ENCODE measurements at places on chromosomes 4 and X. TPM values are rescaled to one million over a fixed set of nuclear protein-coding genes. Genes with fewer than 3 reads are reported as not detected.

Gene SGMS2
- total RNA-seq = 36.6 TPM

Gene NUP54
- total RNA-seq = 53.9 TPM

Gene IGSF1
- 0.79 TPM for total RNA-seq

Gene CSAG1
- total RNA-seq = 1.2 TPM

Gene PFKFB1
- 0.81 TPM for total RNA-seq

Gene IL13RA2
- total RNA-seq = not detected

Gene MGARP
- total RNA-seq = 0.22 TPM

Gene SHROOM4
- 0.05 TPM for total RNA-seq

Gene GK2
- not detected for total RNA-seq

Gene FGF13
- total RNA-seq = 0.02 TPM
